CD8-positive, alpha-beta memory T cell (primary cell): ENCODE measurements at places on chromosomes 5 and 9.

DNA sequence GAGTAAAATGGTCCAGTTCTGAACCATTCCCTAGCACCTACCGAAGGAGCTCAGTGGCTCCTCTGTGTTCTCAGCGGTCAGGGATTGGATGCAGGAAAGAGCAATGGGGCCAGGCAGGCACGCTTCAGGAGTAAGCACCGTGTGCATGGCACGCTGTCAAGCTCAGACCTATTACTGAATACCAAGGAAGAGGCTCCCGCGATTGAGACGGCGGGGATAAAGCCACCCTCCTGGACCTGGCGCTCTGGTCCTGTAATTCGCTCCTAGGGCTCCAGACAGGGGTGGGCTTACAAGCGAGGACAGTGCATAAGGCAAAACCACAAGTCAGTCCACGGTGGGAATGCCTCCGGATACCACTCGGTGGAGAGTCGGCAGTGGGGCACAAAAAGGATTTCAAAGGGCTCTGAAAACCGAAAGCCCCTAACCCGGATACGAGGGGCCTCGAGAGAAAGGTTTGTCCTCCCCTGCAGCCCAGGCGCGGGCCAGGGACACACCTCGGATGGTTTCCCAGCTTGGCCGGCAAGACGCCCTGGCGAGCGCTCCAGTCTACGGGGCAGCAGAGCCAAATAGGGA, 988 bp downstream of the OXCT1 start:
- DNase-seq, result peak; percentile 9

GRCh38 chr5:59275170-59275509, 618.4 kb downstream of the PDE4D start:
- DNase-seq, result no peak

DNA sequence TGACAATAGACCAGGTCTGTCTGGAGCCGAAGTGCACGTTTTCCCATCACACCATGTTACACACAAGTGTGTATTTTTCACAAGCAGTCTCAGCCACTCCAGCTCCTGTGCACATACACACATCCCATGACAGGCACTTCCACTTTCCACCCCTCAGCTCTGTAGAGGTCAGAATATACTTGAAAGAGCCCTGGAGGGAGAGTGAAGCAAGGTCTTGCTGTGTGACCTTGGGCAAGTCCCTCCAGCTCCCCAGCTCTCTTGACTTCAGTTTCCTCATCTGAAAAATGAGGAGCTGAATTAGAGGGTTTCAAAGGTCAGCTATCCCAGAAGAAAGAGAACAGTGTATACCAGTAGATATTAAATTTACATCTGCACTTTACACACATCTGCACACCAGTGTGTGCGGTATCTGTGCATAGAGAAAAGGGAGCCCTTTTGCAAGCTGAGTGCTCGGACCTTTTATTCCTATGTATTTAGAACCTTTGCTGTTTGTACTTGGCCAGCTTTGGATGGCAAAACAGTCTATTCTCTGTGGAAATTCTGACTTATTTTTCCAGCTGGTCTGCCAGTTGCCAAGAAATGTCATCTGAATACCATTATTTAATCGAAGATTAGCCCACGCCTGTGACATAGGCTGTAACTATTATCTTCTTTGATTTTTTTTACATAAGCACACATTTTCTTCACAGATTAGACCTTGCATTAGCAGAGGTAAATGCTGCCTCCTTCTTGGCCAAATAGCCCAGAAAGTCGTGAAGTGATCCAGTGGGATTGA, 528.0 kb downstream of the BNC2 start:
- DNase-seq, result no peak

- DNase-seq, result no peak
Measured at GRCh38 chr5:151281001-151281639, 22.4 kb downstream of the SLC36A3 start.

DNA sequence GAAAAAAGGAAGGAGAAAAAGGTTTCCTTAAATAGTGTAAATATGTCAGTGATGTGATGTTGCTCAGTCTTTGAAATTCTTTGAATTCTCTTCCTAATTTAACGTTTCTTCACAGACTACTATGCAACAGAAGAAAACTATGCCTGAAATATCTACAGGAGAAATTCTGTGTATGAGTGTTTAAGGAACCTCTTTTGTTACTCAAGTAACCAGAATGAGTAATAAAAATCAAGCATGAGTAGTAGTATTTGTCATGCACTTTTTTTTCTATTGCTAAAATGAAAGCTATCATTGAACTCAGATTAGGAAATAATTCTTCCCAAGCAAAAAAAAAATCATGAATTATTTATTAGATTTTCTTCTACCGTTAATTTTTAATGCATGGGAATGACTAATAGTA, 20.3 kb upstream of the THG1L start:
- no peak for DNase-seq

DNA sequence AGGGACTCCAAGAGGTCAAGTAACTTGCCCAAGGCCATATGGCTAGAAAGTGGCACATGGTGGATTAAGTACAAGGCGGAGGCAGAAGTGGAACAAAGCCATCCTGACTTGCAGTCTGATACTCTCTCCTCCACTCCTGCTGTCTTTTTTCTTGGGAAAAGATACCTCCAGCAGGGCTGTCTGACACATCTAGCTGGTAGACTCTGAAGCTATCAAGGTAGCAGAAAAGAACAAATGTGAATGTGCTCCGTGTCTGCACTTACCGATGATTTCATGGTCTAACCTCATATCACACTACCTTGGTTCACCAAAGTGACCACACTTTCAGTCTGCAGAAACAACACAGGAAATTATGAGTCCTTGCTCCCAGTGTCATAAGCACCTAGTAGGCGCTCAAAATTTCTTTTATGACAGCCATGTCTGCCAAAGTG, 284.8 kb downstream of the CRB2 start:
- no peak for DNase-seq

GRCh38 chr9:128420651-128421481, at the start of gene CERCAM:
TSS of gene CERCAM (plus strand) at chr9:128420857. CDS start at chr9:128420878, 21 bp downstream.
- DNase-seq, result peak; percentile 40

DNA sequence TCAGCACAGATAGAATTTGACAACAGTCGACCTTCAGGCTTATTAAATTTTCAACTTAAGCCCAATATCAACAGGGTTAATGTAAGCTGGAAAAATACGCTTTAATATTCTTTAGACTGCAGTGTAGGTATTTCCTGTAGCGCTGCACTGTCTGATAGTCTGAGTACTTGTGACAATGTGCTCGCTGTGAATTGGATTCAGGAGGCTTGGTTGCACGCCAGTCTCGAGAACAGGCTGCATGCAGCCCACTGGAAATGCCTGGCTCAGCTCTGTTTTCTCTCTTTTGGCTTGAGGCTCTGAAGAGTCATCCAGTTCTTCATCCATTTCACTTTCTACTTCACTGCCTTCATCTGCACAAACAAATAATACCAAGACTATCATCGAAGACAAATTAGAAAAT, 300.9 kb downstream of the RFX3 start:
- DNase-seq, result no peak

DNA sequence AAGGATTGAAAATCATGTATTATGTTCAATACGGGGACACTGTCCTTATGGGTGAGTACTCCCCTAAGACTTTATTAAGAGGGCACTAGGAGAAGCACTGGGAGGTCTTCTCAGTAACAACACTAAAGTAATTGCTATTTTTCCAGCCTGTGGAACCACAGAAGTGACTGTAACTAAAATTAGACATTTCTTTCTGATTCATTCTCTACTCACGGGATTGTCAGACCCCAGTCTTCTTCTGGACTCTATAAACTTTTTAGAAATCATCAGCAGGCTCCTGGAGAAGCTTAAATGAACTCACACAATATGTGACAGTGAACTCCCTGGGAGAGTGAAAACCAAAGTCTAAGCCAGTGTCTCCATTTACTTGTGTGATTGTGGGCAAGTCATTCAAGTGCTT, 14.5 kb downstream of the TLR4 start:
- DNase-seq, result no peak

GRCh38 chr5:86439593-86440110, 178.1 kb upstream of the COX7C start:
- no peak for DNase-seq

DNA sequence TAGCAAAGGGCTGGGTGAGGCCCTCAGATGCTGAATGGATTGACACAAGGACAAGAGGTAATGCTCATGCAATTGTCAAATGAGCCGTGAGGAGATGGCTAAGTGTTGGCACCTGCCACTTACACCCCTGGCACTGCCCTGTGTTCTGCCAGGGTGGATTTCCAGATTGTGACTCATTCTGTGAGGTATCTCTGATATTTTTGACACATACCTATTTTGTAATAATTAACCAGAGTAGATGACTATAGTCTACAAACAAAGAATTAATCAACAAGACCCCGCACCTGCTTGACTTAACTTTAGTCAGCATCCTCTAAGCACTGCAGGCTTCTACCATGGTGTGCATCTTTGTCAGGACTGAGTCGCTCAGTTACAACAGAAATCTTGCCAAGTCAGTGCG, 200.8 kb downstream of the DIRAS2 start:
- DNase-seq, result no peak

DNA sequence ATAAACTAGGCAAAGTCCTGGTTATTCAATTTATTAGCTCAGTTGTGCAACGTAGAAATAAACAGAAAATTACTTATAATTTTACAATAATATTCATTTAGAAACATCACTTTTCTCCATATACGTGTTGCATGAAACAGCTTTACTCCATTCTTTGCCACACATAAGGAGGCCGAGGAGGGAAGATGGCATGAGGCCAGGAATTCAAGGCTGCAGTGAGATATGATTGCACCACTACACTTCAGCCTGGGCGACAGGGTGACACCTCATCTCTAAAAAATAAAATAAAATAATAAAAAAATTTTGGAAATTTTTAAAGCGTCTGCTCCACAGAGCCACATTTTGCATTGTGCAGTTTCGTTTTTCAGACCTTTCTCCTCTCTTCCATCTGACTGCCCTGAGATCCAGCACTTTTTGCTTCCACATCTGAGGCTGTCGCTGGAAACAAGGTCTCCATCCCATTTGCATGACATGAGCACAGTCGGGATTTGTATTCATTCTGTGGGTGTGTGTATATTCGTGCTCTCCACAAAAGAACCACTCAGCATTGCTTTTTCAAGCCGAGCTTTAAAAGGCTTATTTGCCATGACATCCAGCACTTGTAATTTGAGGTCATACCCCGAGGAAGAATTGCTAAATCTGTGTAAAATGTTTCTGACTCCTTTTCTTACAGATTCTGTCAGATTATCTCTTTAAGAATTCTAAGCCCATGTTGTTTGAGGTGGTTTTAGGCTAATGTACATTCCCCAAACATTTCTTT, 98.6 kb upstream of the MSX2 start:
- DNase-seq, result no peak

GRCh38 chr5:638501-639252, 26.5 kb downstream of the CEP72 start:
- no peak for DNase-seq

DNA sequence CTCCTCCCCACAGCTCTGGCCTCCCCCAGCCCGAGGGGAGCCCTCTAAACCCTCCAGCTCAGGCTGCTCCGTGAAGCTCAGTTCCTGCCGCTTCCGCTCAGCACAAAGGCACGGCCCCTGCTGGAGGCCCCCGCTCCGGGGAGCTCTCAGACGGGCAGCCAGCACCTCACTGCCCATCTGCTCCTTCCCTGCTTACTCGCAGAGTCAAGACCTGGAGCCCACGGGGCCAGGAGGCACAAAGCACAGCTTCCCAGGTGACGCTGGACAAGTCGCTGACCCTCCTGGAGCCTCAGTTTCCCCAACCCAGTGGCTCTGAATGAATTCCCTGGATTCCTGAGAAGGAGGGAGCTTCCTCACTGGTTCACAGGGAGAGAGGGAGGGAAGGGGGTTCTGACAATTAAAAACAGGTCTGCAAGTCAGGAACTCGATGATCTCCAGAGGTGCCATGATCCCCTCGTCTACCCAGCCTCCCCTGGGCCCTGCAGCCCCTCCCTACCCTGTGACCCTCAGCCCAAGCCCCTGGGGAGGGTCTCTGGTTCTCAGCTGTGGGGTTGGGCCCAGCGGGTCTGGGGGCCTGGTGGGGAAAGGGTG, 36.2 kb downstream of the VAV2 start:
- no peak for DNase-seq

DNA sequence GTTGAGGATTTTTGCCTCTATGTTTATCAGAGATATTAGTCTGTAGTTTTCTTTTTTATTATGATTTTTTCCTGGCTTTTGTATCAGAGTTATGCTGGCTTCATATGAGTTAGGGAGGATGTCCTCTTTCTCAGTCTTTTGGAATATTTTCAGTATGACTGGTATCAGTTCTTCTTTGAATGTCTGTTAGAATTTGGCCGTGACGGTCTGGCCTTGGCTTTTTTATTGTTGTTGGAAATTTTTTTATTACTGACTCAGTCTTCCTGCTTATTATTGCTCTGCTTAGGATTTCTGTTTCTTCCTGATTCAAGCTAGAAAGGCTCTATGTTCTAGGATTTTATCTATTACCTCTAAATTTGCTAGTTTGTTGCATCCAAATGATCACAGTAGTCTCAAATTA, 421.9 kb downstream of the CDH10 start:
- no peak for DNase-seq

DNA sequence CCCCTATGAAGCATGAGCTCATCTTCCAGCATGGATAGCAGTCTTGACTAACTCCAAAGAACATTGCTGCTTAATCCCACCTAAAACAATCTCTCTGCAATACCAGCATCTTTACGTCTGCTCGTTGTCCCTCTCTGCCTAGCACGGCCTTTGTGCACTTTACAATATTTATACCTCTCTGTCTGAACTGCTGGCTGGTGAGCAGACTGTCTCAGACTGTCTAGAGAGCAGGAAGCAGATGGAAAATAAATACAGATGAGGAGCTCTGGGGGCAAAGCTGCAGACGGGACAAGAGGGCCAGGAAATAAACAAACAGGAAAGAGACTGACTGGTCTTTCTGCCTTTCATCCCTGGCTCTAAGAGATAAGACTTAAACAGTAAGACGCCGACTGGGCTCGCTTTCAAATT, 224.8 kb downstream of the ENC1 start:
- DNase-seq, result no peak

GRCh38 chr5:132224716-132225115, 2.9 kb downstream of the P4HA2 start:
- DNase-seq, result no peak

- peak; percentile 32 for DNase-seq
Measured at GRCh38 chr5:146877783-146878475, 628 bp downstream of the PPP2R2B start.

- DNase-seq, result no peak
Measured at GRCh38 chr5:141517312-141517711, 28.4 kb downstream of the PCDHGC5 start.

DNA sequence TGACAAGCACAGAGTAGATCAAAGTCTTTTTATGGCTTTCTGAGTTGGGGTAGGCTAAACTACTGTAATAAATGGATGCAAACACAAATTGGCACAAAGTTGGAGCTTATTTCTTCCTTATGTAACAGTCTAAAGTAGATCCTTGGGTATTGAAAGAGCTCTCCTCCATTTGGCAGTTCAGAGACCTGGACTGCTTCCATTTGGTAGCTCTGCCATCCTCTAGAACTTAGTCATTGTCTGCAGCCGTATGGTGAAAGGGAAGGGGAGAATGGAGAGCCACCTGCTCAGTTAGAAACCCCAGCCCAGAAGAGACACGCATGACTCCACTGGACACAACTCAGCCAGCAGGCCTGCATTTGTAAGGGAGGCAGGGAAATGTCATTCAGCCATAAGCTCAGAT, 345.0 kb downstream of the DMAC1 start:
- no peak for DNase-seq

GRCh38 chr9:127770583-127770904, 7.9 kb downstream of the SH2D3C start:
- no peak for DNase-seq

- DNase-seq, result no peak
Measured at GRCh38 chr5:172573120-172573882, 67.8 kb upstream of the NEURL1B start.

- no peak for DNase-seq
Measured at GRCh38 chr9:22855980-22856379, 409.4 kb downstream of the DMRTA1 start.

- no peak for DNase-seq
Measured at GRCh38 chr9:114709636-114710035, 27.6 kb upstream of the TEX48 start.
